ENCODE measurements at places on chromosomes 6 and 20.

DNA sequence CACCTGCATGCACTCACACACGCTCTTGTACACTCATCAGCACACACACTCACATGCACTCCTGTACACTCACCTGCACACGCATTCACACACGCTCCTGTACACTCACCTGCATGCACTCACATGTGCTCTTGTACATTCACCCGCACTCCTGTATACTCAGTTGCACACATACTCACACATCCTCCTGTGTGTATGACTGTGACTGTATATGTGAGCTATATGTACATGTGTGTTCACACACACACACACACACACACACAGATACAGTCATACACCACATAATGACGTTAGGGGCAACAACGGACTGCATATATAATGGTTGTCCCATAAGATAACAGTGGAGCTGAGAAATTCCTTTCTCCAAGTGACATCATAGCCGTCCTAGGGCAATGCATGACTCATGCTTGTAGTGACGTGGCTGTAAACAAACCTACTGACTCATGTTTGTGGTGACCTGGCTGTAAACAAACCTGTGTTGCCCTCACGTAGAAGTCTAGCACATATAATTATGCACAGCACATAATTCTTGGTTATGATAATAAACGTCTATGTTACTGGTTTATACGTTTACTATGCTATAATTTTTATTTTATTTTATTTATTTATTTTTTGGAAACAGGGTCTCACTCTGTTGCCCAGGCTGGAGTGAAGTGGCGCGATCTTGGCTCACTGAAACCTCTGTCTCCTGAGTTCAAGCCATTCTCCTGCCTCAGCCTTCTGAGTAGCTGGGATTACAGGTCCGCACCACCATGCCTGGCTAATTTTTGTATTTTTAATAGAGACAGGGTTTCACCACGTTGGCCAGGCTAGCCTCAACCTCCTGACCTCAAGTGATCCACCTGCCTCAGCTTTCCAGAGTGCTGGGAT is 22.8 kb upstream of the TAF4 start:
- DNase-seq: no peak

- DNase-seq: no peak
Observed at GRCh38 chr6:1923449-1923848, 313.7 kb downstream of the FOXC1 start.

- DNase-seq: no peak
Observed at GRCh38 chr6:30061858-30062458, 893 bp downstream of the POLR1H start.

DNA sequence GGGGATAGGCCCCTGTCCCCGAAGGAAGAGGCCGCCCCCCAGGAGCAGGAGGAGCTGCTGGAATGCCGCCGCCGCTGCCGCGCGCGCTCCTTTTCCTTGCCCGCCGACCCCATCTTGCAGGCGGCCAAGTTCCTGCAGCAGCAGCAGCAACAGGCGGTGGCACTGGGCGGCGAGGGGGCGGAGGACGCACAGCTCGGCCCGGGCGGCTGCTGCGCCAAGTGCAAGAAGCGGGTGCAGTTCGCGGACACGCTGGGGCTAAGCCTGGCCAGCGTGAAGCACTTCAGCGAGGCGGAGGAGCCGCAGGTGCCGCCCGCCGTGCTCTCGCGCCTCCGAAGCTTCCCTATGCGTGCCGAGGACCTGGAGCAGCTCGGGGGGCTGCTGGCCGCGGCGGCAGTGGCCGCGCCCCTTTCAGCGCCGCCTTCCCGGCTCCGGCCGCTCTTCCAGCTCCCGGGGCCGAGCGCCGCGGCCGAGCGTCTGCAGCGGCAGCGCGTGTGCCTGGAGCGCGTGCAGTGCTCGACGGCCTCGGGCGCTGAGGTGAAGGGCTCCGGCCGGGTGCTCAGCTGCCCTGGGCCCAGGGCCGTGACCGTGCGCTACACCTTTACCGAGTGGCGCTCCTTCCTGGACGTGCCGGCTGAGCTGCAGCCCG is 630 bp downstream of the PPP1R3G start:
- DNase-seq: peak; percentile 24

DNA sequence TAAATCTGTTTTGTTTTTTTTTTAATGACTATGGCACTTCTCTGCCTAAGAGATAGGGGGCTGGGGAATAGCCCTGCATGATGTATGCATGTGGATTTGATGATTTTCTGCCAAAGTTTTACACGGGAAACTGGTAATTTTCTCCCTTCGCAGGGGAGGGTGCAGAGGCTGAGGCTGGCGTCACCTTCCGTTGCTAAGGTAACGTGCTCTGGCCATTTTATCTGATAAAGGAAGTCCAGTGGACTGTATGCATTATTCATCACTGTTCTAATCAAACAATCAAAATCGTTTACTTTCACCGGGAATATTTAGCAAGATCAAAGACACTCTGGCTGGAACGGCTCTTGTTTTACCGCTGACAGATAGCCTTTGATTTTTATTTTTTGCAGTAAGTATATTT is 789 bp downstream of the PHACTR1 start:
- no peak for DNase-seq

All from NCI-H774 (cell line).